Activated T-helper 1 cell treated with Interleukin-2 at 50 U/mL for 16 hours (primary cell): ENCODE measurements at places on chromosomes 5 and 9.

GRCh38 chr9:75152416-75152815 lies 64.1 kb downstream of the OSTF1 start:
- peak; percentile 22 for DNase-seq

GRCh38 chr5:151923866-151924476 lies 680 bp downstream of the GLRA1 start:
- no peak for DNase-seq

GRCh38 chr9:133935328-133936005 lies 56.7 kb downstream of the VAV2 start:
- DNase-seq: no peak

- DNase-seq: no peak
These were observed 471.6 kb downstream of the MED10 start for GRCh38 chr5:5906778-5907177.

- DNase-seq: no peak
These were observed 49.6 kb downstream of the BARX1 start for GRCh38 chr9:93905473-93906133.

GRCh38 chr9:93670208-93671019 lies 94.0 kb downstream of the PHF2 start:
- no peak for DNase-seq

GRCh38 chr9:5364294-5365024 lies 24.8 kb upstream of the RLN1 start:
- DNase-seq: no peak

DNA sequence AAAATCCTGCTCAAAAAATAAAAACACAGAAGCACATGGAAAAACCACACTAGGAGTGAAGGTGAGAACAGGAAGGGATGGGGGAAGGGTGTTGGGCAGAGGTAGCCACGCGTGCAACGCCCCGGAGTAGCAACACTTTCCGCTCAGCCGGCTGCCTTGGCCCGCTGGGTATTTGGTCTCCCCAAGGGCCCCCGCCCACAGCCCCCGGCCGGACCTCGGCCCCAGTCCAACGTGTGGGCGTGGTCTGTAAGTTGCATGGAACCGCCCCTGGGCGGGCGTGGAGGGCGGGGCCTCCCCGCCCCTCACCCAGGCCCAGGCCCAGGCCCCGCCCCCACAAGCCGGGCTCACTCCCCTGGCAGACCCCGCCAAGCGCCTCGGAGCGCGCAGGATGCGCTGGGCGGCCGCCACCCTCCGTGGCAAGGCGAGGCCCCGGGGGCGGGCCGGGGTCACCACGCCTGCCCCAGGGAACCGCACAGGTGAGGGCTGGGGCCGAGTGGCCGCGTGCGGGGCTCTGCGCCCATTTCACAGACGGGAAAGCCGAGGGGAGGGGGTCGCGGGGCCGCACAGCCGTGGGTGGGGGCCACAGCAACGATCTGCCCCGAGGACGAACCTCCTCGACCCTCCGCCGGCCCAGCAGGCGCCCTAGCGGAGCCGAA lies at the start of gene SUSD3:
SUSD3 (plus strand) TSS at position 347 of the 656 bp plus-strand sequence; CDS start at position 389, 42 bp downstream.
- peak; percentile 64 for DNase-seq

GRCh38 chr5:138230261-138230660 lies 17.1 kb upstream of the CDC23 start:
- no peak for DNase-seq

DNA sequence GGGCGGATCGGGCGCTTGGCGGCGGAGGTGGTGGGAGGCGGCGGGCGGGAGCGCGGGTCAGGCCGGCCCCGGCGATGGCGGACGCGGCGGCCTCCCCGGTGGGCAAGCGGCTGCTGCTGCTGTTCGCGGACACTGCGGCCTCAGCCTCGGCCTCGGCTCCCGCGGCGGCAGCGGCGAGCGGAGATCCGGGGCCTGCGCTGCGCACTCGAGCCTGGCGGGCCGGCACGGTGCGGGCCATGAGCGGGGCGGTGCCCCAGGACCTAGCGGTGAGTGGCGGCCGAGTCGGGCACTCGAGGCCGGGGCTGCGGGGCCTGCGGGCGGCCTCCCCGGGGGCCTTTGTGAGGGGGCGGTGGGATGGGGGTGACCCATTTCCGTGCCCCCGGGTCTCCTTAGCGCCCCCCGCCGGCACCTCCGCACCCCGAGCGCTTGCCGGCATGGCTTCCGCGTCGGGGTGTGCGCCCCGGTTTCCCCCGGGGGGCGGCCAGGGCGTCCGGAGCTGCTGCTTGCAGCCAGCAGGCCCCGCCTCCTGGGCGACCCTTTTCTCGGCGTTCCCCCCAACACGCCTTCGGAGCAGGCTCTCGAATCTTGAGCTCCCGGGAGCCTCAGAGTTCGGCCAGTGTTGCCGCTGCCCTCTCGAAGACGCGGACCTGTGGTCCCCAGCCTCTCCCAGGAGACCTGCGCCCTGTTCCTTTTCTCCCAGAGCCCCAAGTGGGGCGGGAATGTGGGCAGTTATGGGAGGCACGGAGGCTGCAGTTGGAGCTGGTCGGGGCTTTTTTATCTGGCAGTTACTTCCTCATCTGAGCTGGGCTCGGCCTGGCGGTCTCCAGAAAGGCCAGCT lies 456 bp downstream of the KDM3B start:
- DNase-seq: peak; percentile 68

DNA sequence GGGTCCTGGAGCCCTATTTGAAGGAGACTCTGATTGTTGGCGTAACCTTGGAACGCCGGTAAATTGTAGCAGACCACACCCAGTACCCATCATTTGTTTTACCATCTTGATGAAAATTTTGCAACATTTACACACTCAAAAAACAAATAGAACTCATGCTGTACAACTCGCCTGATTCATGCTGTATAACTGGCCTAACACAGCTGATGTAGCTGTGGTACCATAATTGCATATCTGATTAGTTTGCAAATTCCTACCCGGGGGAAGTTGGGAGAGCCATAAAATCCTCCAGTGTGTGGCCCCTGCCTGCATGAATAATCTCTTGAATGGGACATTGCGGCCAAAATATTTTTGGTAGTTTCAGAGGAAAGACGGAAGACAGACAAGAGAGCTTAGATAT lies 9.7 kb downstream of the NIPAL4 start:
- no peak for DNase-seq

DNA sequence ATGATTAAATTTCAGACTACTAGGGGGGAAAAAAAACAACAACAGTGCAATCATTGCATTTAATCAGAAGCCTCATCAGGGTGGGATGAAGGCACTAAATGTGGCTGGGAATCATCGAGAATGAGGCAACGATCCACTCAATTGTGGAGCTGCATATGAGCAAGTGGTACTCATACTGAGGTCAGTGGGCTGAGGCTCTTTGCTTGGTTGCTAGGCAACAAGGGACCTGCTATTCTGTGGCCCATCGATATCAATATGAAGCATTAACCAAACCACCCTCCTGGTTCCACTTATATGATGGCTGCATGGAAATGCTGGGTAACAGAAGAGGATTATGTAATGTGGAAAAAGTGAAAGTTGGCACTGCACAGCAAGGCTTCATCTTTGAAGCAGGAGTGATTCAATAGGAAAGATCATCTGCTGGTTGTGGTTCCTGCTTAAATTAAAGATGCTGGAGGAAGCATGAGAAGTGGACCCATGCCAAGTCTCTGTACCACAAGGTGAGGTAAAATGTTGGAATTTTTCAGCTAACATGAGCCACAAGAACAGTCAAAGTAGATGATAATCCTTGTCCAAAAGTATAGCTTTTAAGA lies 159.8 kb upstream of the HMHB1 start:
- DNase-seq: no peak

DNA sequence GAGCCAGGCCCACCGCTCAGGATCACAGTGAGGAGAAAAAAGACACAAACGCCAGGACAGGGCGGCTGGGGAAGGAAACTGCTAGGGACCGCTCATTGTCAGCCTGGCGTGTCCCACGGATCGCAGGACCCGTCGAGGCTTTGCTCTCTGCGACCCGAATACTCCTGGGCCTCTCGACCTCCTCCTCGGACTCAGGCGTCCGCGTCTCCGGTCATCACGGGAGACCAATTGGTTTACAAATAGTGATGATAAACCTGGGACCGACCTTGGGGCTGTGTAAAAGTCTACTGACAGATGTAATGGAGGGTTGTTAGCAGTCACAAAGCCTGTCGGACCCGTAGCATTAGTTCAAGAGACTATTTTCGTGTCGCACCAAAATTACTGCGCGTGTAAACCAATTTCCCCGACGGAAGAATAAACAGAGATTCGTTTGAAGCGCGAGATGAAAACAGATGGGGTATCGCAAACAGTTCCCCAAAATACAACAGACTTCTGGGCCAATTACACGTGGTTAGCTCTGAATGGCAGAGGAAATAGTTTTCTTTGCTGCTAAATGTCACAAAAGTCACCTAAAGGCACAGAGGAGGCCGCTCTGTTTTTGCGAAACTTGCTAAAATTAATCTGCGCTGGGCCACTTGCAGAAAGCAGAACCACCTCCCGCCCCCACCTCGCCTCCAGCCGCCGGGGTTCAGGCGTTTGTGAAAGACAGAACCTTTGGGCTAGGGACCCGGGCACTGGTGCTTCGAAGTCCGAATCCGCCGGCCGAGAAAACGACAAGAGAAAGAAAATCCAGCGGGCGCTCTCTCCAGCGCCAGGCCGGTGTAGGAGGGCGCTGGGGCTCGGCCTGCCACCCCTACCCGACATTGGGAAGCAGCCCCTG lies 67.6 kb downstream of the FOXD1 start:
- DNase-seq: no peak

GRCh38 chr5:145708169-145708568 lies 127.0 kb downstream of the PRELID2 start:
- DNase-seq: no peak

GRCh38 chr5:135971701-135972100 lies 16.9 kb upstream of the LECT2 start:
- DNase-seq: no peak

DNA sequence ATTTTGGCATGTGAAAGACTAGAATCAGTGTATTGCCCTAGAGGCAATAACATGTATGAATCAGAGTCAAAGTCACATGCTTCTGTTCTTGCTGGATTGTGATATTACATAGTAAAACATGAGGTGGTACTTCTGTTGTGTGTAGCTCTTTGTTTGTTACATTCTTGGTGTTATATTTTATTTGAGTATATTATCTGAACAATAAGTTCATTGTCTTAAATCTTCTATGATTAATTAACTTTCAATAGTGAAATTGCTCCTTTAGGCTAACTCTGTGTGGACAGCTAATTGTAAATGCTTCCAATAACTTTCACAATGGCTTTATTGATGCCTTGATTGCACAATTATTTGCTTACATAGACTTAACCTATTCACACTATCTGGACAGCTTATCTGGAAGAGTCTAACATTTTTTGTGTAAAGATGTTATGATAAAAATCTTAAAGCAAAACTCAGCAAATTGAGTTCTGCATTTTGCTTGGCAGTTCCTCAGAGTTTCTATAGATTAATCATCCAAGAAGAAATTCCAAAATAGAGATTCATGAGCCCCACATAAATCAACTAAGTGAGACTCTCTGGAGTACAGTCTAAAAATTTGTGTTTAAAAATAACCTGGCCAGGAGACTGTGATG lies 239.6 kb upstream of the TUSC1 start:
- no peak for DNase-seq

GRCh38 chr9:134367791-134368490 lies 41.7 kb downstream of the RXRA start:
- no peak for DNase-seq

GRCh38 chr5:116009806-116010205 lies 22.5 kb upstream of the ARL14EPL start:
- DNase-seq: no peak

DNA sequence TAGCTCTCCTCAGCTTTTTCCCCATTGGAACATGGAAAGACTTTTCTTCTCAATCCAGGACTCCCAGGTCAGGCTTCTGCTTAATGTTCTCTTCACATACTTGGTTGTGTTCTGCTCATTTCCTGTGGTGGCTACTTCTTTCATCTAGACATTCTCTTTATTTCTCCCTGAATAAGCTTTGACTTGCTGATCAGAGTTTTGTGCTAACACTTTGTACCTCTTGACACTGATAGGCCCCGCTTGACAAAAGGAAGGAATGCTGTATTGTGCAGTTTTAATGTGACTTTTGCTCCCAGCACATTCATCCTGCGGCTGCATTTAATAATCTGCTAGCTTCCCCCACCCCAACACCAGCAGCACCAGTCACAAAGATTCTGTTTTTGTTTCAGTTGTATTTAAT lies 90.9 kb upstream of the MINAR2 start:
- no peak for DNase-seq

GRCh38 chr5:127006744-127007143 lies 23.6 kb downstream of the MARCHF3 start:
- DNase-seq: no peak

- DNase-seq: no peak
These were observed 59.0 kb upstream of the DPYSL3 start for GRCh38 chr5:147568710-147569406.

GRCh38 chr5:73284985-73285384 lies 112.0 kb downstream of the TMEM174 start:
- DNase-seq: no peak

DNA sequence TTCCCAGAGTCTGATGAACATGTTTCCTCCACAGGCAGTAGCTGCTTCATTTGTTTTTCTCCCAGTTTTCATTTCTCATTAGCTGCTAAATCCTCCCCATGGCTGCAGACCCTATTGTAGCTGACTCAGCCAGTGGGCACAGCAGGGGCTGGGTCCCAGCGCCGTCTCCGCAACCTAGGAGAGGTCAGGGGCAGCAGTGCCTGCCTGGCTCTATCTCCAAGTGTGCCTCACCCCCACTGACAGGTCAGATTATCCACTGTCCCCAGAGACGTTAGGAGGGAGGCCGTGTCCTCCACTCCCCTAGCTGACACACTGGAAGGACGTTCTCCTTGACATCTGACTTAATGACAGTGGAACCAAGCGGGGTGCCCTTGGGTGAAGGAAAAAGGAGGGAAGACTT lies 31.1 kb downstream of the KCNIP1 start:
- DNase-seq: no peak

DNA sequence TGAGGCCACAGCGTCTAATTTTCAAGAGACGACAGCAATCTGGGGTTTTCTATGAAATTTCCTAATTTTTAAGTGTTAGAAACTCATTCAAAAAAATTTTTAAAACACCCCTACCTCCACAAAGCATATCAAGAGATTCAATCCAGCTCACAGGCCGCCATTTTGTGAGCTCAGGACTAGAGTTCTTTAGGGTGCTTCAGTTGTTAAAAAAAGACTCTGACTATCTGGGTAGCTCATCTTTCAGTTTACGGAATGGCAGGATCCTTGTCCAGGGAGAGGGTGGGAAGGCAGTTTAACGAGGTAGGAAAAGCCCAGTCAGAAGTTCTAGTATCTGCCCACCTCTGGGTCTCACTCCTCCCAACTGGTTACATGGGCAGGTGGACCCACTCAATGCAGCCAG lies 43.1 kb downstream of the CAMK2A start:
- no peak for DNase-seq

GRCh38 chr9:137136881-137137607 lies 1.9 kb upstream of the GRIN1 start:
- no peak for DNase-seq

- DNase-seq: no peak
These were observed 402.4 kb upstream of the PTGER4 start for GRCh38 chr5:40277161-40277906.

DNA sequence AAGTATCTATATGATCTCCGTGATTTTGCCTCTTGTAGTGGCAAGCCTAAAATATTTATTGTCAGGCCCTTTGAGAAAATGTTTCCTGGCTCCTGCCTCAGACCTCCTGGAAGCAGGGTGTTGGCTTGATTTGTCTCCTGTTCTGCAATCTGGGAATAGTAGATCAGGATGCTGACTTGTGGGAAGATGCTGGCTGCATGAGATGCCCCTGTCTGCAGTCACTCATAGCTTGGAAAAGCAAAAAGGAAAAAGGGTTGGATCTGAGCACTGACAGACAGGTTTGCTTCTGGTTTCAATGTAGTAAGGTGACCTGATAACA lies 16.7 kb downstream of the TJP2 start:
- no peak for DNase-seq
